ENCODE measurements at places on chromosomes 12 and 14.

DNA sequence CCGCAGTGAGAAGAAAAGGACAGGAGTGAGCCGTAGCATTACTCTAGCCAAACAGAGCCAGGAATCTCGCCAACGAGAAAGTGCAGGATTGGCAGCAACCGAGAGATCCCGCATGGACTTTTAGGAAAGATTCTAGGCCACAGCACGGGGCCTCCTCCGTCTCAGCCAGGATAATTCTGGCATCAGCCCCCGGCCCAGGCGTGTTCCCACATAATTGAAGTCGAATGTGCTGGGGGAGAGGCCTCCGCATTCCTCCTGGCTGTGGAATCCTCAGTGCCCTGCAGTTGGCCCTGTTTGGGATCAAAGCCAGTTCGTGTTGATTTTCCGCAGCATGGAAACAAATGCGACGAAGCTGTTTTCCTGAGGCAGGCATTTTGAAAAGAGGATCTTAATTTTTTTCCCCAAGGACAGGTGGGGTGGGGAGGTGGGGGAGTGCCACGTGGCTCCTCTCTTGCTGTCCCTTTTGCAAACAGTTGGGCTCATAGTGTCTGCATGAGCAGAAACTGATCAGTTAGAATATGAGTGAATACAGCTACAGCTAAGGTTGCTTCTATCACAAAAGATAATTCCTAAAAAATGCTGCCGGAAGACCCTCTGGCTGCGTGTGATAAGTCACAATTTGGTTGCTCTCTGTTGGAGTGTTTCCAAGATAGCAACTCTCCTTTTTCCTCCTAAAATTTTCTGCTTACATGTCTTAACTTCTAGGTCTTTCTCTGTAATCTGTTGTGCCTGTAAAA is 37.3 kb upstream of the ATXN2 start:
- no peak for DNase-seq

GRCh38 chr12:65696227-65696626 is 128.1 kb upstream of the HMGA2 start:
- DNase-seq: no peak

DNA sequence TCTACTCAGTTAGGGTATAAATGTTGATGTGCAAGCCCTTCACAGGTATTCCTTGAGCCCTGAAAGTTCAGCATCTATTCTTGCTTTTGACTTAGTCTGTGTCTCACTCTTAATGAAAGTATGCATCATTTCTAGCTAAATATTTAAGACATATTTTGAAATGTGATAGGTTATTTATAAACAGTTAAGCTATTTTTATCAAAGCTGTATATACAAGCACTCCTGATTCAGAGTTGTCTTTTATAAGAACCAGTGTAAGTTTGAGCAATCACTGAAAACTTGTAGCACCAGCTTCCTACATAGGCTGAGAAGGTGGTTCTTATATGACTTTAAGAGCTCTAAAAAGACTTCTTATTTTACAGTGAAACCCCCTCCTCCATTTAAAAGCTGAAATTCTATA is 98.6 kb downstream of the MYF5 start:
- no peak for DNase-seq

DNA sequence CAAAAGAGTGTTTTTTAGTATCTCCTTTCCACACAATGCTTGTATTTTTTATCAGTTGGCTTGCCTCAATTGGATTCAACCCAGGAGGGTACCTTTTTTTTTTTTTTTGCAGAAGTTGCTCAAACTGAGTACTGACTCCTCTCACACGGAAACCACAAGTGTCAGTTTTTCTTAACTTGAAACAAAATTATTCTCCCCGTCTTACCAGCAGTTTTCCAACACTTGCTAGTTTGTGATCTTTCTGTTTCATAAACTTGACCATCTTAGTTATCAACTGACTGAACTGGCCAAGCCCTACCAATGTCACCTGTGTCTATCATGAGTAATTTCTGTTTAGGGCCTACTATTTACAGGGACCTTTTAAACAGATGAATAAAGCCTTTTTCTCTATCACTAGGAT is 34.1 kb upstream of the ITPR2 start:
- no peak for DNase-seq

- no peak for DNase-seq
Measured at GRCh38 chr14:55071870-55072640, 20.6 kb downstream of the MAPK1IP1L start.

- no peak for DNase-seq
Measured at GRCh38 chr12:92134638-92135274, 10.9 kb downstream of the BTG1 start.

GRCh38 chr14:68910540-68910939 is 68.6 kb downstream of the ACTN1 start:
- no peak for DNase-seq

DNA sequence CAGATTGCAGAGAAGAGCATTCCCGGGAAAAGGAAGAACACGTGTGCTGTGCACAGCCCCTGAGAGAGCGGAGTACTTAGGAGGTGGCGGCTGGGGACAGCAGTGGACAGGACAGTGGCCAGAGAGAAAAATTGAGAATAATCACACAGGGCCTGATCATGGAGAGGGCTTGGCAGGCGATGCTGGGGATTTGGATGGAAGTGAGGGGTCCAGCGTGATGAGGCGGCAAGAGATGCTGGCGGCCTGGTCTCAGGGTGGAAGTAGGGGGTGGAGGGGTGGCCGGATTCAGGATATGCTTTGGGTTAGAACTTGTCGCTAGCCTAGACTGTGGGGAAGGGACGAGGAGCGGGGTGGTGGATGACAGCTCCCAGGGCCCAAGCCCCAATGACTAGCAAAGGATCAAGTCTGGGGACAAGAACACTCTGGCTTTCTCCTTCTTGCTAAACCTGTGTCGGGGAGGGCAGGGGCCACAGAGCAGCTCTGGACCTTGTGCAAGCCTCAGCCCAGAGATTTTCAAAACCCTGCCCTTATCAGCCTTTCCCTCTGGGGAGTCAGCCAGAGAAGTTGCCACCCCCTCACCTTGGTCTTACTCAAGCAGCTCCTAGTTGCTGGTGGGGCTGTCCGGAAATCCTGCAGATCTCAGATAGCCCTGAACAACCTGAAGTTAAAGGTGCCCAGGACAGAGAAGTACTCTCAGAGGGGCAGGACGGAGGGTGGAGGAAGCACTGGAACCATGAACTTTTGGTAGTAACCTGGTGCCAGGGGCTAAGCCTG is 1.3 kb downstream of the HVCN1 start:
- DNase-seq: no peak

DNA sequence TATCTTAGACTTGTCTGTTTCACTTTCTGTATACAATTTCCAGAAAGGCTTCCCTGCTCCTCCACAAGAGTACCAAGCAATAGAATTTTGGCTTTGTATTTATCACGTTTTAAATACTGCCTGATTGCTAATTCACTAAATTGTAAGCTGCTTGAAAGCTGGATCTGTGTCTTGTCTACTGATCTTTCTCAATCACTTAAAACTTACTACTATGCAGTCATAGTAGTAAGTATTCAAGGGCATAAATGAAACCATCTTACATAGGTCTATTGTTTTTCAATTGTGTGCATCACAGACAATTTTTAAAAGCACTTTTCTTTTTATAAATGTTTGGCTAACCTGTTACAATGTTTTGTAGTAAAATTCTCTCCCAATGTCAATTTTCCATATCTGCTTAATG is 1.2 kb upstream of the GLIPR1L2 start:
- DNase-seq: no peak

- no peak for DNase-seq
Measured at GRCh38 chr12:79227091-79227490, 362.5 kb downstream of the SYT1 start.

Measured in NCI-H2171 (cell line).